GM23248 (cell line): ENCODE measurements at places on chromosomes 5 and 9.

GRCh38 chr9:89021154-89021803 is 30.0 kb downstream of the S1PR3 start:
- DNase-seq = peak; percentile 94

DNA sequence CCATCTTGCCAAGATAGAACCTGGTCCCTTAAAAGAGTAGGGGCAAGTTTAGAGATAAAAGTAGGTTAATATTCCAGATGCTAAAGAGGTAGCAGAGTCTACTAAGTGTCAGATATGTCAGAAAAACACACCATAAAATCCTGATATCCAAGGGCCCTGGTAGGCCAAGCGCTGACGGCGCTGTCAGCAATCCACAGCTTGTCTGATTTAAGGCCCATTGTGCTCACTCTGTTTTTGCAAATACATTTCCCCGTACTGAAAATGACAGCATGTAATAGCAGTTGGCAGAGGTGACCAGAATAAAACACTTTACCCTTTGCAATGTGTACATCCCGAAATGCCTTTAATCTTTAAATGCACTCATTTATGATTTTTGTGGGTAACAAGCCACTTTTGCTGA is 9.9 kb upstream of the NUDT12 start:
- no peak for DNase-seq

- DNase-seq = peak; percentile 22
These were observed 232.2 kb downstream of the SYK start for GRCh38 chr9:91033797-91034196.

DNA sequence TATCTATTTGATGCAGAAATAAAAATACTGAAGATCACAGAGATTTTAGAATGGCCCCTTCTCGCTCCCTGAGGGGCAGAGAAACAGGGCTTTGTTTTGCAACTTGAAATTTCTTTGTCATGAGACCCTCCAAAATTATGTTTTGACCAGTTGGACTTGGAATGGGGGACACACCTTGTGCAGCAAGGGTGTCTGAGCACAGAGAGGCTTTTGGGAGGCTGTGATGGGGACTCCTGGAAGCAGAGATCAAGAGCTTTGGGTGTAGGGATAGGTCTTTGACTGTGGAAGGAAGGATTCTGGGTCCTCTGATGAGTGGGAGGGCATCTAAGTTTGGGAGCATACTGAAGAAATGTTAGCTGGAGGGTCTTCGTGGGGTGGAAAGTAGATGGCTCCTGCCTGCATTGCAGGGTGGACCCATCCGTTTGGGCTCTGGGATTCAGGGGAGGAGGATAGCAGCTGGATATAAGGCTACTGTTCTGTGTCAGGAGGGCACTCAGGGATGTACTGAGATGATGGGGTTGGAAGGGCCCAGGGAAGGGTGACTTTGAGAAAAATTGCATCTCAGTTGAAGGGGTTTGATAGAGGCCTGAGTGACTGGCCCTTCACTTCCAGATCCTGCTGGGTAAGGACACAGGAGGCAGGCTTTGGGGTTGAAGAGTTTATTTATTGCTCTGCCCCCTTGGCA is 1.8 kb upstream of the MYORG start:
- DNase-seq = no peak

DNA sequence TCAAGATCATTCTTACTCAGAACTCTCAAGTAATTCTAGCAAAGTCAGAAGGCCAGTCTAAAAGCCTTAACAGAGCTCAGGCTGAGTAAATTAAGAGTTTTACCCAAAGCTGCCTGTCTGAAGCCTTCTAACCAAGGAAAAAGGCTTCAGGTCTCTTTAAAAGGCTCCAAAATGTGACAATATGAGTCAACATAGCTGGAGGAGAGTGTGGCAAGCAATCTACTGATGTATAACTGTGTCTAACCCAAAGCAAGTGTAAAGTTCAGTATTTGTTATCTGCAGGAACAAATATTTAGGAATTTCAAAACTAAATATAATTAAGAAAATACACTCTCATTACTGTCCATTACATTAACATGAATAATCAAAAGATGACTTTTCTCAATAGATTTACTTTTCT is 11.0 kb downstream of the ZBTB5 start:
- DNase-seq = peak; percentile 46

GRCh38 chr5:109173036-109173794 is 236.6 kb downstream of the PJA2 start:
- no peak for DNase-seq
